Retinal pigment epithelial cell (primary cell): ENCODE measurements at places on chromosomes 16 and 17.

DNA sequence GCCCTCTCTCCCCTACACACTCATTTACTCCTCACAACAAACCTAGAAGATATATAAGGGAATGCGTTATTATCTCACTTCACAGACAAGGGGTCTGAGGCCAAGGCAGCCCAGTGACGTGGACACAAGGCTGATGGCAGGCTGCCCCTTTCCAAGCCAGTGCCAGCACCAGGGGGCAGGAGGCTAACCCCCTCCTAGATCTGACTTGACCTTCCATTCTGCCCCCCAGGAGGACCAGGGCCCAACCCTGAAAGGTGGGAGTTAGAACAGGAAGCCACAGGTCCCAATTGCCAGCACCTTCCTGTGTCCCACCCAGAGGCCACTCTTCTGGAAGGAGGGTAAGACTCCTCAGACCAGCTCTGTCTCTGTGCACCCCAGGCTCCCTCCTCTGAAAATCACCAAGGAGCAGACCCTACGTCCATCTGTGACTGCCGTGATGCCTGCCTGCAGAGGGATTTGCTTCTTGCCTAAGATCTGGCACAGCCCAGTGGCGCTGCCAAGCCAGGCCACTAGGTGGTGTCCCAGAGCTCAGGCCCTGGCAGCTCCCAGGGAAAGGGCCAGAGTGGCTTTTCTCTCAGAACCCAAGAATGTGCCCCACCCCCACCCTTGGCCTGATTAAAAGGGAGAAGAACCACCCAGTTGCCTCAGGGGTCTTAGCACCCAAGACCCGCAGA, 42.4 kb upstream of the MRPS23 start:
- DNase-seq, result no peak

GRCh38 chr16:12229759-12230594, 253.4 kb downstream of the SNX29 start:
- no peak for DNase-seq

DNA sequence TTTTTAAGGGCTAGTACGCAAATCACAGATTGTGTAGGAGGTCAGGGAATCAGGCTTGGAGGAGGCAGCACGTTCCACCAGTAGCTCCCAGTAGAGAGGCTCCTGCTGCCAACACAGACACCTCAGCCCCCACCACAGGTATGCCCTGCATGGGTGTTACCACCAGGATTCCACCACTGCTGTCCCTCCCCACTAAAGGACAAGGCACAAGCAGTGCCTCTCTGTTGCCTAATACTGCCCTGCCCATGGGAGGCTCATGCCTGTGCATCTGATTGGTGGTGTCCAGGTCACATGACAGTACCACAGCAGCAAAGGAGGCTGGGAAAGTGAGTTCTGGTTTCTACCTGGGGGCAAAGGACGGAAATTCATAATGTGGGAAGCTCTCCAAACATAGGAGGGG, 33.6 kb upstream of the CACNG4 start:
- DNase-seq, result no peak

DNA sequence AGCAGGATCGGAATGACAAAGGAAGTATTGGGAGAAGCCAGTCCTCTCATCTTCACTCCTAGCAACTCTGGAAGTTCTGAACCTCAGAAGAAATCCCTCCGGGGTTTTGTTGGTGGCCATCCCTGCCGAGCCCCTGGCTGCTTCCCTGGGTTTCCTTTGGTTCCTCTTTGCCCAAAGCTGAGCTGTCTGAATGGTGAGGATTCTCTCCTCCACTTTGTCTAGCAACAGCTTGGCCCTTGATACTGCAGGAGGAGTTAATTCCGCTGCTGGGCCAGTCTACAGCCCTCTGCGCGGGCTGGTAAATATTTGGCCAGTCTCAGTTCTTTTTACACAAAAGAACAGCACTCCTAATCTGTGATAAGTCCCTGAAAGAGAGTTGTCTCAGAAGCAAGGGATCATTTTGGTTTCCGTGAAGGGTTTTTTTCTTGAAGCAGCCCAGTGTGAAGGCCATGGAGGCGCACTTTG, 170.9 kb downstream of the RAB11FIP4 start:
- DNase-seq, result no peak

DNA sequence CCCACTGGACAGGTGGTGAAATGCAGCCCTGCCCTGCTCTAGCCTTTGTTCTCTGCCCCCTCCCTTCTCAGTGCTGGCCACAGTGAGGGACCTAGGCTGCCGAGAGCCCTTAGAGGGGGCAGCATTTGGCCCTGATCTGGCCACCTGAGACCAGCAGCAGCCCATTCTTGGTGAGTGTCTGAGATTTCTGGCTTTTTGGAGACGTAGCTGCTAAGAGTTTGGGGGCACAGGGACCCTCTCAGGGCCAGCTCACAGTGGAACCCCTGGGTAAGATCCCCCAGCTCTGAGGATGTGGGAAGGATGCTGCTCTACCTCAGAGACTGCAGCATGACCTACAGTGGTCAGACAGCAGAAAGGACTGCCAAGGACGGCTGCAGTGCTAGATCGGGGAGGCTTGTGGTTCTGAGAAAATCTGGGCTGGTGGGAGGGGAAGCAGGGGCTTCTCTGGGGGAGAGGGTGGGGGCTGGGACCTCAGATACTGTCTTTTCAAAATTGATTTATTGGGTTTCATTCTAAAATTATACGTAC, 13.3 kb downstream of the GRB7 start:
- DNase-seq, result no peak

DNA sequence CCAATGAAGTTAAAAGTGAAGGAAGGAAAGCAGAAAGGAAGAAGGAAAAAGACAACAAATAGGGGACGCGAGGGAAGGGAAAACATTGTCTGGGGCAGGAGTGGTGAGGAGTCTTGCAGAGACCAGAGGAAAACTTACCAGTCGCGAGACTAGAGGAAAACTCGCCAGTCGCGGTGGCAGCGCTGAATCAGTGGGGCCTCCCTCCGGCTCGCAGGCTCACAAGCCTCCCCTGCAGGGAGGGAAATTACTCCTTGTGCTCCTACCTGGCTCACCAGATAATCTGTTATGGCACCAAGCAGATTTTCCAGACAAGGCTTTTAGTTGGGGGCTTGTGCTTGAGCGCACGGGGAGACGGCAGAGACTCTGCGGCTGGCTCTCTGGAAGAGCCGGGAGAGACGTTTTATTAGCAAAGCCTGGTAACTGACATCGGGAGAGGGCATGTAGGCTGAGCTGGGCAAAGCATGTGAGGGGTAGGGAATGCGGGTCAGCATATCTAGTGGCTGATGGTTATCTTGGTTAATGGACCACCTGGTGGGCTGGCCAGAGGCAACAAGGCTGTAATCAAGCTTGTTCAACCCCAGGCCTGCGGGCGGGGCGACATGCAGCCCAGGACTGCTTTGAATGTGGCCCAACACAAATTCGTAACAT, 37.1 kb downstream of the LCMT1 start:
- no peak for DNase-seq

DNA sequence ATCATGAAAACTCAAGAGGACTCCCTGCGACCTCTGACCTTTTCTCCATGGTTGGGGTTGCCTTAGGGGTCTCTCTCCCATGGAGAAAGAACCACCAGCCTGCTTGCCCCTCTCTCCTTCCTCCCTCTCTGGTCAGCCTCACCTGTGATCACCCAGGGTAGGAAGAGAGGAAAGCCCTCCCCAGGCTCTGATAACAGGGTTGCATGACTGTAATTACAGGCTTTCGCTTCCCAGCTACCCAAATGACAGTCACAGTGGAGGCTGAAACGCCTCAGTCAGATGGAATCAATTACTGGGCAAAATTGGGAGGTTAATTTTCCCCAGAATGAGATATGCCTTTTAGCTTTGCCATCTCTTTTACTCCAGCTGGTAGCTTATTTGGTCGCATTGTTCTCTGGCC, 265.8 kb upstream of the SOX9 start:
- no peak for DNase-seq

DNA sequence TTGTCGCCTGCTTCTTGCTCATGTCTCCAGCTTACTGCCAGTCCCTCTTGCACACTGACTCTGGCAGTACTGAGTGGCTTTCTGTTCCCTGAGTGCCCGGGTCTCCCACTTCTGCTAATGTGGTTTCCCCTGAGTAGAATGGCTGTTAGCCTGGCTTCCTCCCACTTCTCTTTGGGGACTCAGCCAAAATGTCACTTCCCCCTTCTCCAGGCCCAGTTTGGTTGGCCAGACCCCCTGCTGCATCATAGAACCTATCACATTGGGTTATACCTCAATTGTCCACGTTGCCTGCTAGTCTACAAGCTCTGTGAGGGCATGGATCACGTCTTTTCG, 304.4 kb downstream of the HS3ST3B1 start:
- DNase-seq, result no peak

DNA sequence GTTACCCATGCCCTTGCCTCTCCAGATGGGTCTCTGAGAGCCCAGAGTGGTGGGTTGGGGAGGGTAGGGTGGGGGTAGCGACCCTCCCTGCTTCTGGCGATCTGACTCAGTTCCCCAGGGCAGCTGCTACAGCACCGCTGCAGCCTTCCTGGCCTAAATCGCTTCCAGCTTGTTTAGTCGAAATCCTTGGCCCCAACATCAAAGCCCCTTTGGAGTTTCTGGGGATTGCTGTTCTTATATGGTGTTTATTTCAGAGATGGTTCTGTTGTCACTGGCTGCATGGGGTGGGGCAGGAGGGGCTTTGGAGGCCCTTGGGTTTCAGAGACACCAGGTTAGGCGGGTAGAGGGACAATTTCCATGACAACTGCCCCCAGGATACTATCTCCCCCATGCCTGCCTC, 35.9 kb downstream of the FZD2 start:
- no peak for DNase-seq

DNA sequence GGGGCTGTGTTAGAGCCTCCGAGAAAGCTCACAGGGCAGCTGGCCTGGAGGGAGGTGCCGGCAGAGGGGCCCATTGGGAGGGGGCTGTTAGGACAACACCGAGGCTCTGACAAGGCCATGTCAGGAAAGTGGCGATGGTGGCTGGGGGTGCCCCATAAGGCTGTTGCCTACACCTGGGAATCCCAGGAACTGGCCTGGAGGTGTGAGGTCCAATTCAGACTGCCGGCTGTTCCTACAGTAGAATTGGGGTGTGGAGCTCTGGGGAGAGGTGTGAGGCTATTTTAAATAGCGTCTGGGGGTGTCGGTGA, 155.0 kb upstream of the CHMP6 start:
- no peak for DNase-seq

DNA sequence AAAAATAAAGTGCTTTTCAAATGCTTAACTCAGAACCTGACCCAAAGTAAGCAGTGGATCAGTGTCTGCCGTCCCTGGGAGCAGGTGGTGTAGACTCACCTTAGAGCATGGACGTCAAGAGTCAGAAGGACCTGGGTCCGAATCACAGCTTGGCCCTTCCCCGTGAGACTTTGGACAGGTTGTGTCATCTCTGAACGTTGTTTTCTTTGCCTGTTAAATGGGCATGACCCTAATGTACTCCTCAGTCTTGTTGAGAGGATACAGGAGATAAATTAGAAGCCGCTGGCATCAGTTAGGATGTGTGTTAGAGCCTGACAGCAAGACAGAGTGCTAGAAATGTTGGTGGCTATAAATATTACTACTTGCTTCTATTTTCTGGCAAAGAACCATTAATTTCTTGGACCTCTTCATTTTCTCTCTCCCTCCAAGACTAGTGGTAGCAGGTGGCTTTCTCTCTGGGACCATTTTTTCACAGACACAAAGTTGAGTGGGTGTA, 68.8 kb downstream of the RAB11FIP4 start:
- no peak for DNase-seq
